ENCODE measurements at places on chromosomes 1 and 21.

DNA sequence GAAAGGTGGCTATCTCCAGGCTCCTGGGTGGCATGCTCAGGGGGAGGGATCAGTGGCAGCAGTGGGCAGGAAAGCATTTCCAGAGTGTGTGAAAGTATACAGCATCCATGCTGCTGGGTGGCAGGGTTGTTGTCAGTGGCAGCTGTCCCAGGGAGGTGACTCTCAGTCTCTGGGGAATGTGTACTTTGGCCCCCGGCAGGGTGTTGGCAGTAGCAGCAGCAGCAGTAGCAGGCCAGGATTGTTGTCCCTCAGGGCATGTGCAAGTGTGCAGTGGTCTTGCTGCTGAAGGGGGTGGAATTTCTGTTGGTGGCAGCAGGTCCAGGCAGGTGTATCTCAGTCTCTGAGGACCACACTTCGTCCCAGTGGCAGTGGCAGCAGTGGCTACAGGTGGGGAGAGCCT lies 71.7 kb upstream of the GUCA2B start:
- DNase-seq, result no peak

- peak; percentile 80 for DNase-seq
Observed at GRCh38 chr1:109509176-109510134, at the start of gene AMIGO1. TSS of gene AMIGO1 (minus strand) at chr1:109509727. CDS start at chr1:109508912, 815 bp downstream.

GRCh38 chr1:156725683-156726280 lies 2.5 kb upstream of the METTL25B start:
- peak; percentile 92 for DNase-seq

DNA sequence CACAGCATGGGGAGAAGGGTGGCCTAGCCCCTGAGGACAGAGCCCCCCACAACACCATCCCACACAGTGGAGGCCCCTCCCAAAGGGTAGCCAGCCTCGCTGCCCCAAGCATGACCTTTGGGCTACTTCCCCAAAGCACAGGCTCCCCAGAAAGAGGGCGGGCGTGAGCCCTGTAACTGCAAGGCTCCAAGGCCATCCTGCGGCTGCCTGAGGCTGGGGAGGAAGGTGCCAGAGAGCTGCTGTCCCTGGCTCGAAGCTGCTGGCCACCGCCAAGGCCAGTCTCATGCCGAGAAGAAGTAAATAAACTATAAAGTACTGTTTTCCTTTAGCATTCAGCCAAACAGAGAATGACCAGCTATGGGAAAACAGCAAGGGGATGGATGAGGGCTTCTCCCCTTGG lies 27.5 kb downstream of the UBASH3A start:
- no peak for DNase-seq

GRCh38 chr1:221704306-221704705 lies 37.6 kb downstream of the DUSP10 start:
- no peak for DNase-seq
